ENCODE measurements at places on chromosomes 1 and 21. TPM values are rescaled to one million over a fixed set of nuclear protein-coding genes. Genes with fewer than 3 reads are reported as not detected.

DNA sequence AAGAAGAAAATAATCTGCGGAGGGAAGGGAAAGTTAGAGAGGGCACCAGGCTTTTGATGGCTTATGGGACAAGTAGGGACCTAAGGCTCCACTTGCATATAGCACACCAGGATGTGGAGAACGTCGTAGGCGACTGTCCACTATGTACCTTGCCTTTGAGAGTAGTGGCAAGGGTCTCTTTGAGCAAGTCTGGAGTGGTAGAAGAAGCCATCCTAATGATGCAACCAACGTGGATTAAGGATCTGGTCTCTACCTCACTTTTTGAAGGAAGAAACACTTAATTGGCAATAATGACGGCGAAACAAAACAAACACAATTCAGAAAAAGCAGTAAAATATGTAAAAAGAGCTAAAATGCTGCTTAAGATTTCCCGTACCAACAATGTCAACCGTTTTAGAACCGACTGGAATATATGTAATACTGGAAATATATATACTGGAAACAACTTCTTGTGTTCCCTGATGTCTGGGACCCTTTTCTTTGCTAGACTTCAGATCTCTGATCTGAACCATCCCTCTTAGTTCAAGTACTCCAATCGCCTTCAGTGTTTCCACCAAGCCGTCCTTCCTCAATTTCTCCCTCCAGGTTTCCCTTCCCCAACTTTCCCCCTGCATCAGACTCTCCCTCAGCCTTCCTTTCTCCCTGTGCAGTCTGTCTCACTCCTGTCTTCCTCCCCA is 821 bp upstream of the KHDRBS1 start:
- DNase-seq: no peak

- DNase-seq: no peak
Measured at GRCh38 chr1:45677751-45678245, 8.5 kb downstream of the GPBP1L1 start.

DNA sequence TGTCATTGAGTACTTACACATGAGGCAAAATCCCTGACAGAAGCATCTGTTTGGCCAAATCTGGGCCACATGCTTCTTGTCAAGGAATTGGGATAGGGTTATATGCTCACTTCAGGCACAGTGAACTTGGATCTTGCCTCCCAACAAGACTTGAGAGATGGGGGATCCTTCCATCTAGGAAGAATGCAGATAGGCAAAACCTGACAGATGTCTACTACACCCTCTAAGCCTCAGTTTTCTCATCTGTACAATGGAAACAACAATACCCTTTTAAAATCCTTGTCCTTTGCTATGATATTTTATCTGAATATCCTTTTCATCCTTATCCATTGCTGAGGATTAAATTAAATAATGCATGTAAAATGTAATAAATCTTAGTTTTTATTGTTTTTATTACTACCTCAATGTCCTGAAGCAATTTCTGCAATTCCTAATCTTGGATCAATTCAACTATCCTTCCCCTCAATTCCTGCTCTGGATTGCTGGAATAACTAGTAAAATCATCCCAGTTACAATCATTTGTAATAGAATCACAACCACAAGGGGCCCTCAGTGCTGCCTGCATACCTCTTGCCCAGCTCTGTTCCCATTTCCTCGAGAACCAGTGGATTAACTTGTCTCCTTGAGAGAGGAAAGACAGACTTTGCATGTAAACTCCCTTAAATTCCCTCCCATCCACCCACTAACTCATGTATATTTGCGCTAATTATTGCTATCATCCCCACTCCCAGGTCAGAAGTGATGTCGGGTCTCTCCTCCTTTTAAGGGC is 8.1 kb upstream of the XPR1 start:
- no peak for DNase-seq

DNA sequence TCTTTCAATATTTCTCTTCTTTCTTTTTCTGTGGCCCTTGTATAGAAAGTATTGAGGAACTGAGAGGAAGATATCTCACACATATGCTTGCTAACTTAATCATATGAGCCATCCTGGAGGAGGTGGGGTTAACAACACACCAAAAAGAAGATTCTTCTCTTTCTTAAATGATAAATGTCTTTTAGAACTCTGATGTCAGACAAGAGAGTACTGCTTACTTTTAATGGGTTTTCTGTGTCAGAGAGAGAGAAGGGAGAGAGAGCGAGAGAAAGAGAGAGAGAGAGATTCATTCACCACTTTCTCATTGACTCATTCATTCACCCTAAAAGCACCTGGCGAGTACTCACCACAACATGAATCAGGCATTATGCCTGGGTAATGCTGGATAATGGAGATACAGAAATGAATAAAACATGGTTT is 250.3 kb upstream of the SGIP1 start:
- DNase-seq: no peak

DNA sequence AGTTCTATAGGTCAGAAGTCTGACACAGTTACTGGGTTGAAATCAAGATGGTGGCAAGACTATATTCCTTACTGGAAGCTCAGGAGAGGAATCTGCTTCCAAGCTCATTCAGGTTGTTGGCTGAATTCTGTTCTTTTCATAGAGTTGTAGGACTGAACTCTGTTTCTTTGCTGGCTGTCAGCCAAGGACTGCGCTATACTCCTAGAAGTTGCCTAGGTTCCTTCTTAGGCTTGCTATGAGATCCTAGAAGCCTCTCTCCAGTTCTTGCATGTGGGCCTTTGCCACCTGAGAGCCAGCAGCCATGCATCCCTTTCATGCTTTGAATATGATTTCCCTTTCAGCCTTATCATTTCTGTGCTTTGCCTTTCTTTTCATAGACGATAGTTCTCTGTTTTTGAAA is 176.4 kb downstream of the RPS6KC1 start:
- DNase-seq: no peak

- DNase-seq: no peak
Measured at GRCh38 chr21:28339403-28339802, 653.3 kb downstream of the LTN1 start.

DNA sequence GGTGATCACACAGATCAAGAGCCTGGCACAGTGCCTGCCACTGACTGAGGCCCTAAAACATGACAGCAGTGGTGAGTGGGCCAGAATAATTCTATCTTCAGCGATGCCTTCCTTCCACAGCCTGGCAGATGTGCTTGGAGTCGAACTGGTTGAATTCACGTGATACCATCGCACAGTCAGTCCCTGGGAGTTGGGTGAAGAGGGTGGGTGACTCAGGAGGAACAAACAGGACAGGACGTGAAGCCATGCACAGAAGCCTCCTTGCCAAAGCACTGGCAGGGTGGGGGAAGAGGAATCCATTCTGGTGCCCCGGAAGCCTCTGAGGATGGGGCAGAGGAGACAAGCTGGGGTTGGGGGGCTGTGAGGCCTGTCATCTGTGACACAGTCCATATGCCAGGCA is 80.3 kb upstream of the WNT4 start:
- DNase-seq: no peak

- no peak for DNase-seq
Measured at GRCh38 chr1:53273526-53273925, 35.2 kb upstream of the MAGOH start.

GRCh38 chr1:17186216-17186909 is 18.6 kb upstream of the PADI1 start:
- no peak for DNase-seq

- DNase-seq: peak; percentile 92
Measured at GRCh38 chr1:161399257-161399998, 31.8 kb upstream of the CFAP126 start.

DNA sequence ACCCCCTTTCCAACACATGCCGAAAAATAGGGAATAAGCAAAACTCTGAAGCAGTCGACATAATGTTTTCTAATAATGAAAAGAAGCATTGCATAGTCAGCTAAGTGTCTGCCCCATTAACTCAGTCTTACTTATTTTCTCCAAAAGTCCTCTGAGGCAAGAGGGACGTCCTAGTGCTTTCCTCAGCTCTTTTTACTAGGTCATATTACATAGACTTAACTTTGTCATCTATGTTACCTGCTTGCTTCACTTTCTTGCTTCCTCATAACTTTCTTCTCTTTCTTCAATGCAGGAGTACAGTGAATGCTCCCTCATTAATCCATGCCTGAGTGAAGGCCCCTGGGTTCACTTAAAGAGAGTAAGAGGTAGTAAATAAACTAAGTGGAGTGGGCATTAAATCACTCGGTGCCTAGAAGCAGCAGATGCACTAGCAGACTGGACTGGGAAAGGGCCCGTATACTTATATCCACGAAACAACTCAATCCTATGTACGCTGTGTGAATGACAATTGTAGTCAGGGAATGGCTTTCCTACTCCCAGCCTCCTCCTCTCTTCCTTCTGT is 210.5 kb upstream of the SPAG17 start:
- no peak for DNase-seq

DNA sequence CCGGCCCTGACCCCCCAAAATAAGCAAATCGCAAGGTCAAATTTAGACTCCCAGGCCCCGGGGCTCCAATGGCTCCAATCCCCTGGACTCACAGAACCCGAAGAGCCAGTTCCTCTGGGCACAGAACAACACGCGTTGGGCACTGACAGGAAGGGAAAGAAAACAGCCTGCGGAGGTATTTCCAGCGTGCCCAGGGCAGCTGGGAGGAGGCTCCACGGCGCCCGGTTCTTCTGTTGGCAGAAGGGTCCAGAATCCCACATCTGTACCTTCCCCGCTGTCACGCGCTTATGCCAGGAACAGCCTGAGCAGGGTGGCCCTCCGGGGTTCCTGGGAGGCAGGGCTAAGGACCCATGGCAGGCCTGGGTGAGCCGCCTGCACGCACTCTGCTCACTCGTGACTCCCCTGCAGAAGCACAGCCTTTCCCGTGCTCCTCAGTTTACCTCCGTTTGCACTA is 85.5 kb downstream of the RIPK4 start:
- no peak for DNase-seq

- DNase-seq: no peak
Measured at GRCh38 chr1:201945157-201945556, 1.2 kb downstream of the LMOD1 start.

- no peak for DNase-seq
Measured at GRCh38 chr21:17550671-17551308, 37.9 kb downstream of the CXADR start.

DNA sequence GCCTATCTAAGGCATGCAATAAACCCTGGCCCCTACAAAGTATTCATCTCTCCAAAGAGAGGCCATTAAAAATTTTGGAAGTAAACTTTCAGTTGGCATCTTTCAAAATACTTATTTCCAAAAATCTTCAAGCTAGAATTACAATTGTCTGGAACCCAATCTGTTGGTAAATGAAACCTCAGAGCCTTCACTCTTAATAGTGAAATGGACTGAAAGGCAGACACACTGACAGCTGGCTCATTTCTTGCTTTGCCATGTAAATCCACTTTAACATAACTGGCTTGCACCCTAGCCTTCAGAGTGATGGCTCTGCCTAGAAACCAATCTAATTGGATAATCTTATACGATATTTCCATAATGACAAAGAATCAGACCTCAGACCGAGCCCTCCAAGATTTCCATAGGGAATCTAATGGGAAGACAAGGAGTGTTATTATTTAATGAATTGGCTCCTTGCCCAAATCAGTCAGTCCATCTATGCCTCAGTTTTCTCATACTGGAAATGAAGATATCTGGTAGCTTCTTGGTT is 9.2 kb upstream of the PALMD start:
- no peak for DNase-seq

- DNase-seq: no peak
Measured at GRCh38 chr1:41435570-41436178, 48.8 kb downstream of the EDN2 start.

DNA sequence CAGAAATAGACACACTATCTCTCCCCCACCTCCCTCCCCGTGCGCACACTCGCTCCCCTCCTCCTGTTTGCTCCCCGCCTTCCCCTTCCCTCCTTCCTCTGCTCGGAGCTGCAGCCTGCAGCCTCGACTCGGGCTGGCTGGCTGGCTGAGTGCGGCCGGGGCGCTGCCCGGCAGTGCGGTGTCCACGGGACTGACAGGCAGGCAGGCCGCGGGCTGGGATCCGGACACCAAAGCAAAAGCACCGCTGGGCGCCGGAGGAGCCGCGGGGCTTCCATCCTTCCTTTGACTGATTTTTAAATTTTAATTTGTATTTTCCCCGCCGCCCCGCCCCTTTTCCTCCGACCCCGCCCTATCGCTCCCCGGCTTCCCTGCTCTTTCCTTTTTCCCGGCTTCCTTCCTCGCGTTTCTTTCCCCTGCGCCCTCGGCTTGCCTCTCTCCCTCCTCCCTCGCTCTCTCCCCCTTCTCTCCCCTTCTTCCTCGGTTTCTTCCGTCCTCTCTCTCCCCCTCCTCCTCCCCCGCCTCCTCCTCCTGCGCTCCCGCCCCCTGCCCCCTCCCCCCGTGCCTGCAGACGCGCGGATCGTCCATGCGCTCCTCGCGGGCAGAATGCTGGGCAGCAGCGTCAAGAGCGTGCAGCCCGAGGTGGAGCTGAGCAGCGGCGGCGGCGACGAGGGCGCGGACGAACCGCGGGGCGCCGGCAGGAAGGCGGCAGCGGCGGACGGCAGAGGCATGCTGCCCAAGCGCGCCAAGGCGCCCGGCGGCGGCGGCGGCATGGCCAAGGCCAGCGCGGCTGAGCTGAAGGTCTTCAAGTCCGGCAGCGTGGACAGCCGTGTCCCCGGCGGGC is 109.4 kb downstream of the NAV1 start:
- DNase-seq: peak; percentile 53

RHBDL2 gene
- total RNA-seq: not detected

VWA5B1 gene
- not detected for total RNA-seq

C1orf116 gene
- total RNA-seq: not detected

GBP1 gene
- 73.5 TPM for total RNA-seq

ICOSLG gene
- 0.51 TPM for total RNA-seq
